Left renal cortex interstitium (tissue), 4 donors: ENCODE measurements at places on chromosomes 12 and 14. TPM values are rescaled to one million over a fixed set of nuclear protein-coding genes. Genes with fewer than 3 reads are reported as not detected.

MIP gene
- polyA plus RNA-seq = 0.38 TPM

DNA sequence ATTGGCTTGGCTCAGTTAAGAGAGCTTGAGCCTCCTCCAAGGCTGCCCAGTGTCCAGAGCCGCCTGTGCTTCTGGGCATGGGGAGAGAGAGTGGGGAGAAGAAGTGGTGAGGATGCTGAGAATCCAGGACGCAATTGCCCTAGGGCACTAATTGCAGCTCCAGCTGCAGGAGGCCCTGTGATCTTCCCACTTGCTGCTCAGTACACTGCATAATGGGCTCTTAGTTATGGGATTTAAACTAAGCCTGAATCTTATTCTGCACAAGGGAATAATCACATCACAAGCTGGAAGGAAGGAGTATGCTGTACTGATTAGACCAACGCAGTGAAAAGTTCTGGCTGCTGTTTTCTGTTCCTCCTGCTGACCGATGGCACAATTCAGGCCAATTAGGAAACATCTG lies 101.0 kb upstream of the PRMT8 start:
- DNase-seq = no peak

DICER1 gene
- polyA plus RNA-seq = 43.5 TPM

- DNase-seq = no peak
Measured at GRCh38 chr12:75634244-75635222, 123.1 kb upstream of the KRR1 start.

DNA sequence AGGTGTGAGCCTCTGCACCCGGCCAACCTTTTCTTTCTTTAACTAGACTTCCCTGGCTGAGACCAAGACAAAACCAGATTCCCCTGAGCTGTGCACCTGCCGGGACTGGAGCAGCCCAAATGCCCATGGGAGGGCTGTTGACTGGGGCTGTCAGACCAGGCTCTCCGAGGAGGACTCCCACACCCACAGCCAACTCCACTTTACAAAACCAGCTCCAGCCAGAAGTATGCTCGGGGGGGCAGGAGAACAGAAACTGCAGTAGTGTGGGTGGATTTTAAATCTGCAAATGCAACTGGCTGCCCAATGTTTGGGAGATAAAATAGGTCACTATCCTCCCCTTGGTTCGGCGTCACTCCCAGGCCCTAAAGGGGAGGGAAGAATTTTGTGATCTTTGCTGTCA lies 78.5 kb downstream of the VCPKMT start:
- DNase-seq = no peak

DRAM1 gene
- polyA plus RNA-seq = 18.6 TPM

DNA sequence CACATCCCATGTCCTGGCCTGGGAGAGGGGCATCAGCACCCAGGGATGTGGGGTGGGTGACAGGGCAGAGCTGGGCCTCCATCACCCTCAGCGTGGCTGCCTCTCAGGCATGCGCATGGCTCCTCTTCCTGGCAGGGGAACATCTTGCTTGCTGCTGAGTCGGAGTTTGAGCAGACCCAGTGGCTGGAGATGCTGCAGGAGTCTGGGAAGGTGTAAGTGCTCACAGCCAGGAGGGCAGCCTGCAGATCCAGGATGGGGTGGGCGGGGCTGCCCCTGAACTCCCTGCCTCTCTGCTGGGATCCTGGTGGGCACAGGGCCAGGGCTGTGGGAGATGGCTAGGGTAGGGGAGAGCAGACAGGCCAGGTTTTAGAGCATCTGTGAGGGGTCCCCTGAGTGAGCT lies 16.2 kb downstream of the PLEKHD1 start:
- DNase-seq = no peak

DNA sequence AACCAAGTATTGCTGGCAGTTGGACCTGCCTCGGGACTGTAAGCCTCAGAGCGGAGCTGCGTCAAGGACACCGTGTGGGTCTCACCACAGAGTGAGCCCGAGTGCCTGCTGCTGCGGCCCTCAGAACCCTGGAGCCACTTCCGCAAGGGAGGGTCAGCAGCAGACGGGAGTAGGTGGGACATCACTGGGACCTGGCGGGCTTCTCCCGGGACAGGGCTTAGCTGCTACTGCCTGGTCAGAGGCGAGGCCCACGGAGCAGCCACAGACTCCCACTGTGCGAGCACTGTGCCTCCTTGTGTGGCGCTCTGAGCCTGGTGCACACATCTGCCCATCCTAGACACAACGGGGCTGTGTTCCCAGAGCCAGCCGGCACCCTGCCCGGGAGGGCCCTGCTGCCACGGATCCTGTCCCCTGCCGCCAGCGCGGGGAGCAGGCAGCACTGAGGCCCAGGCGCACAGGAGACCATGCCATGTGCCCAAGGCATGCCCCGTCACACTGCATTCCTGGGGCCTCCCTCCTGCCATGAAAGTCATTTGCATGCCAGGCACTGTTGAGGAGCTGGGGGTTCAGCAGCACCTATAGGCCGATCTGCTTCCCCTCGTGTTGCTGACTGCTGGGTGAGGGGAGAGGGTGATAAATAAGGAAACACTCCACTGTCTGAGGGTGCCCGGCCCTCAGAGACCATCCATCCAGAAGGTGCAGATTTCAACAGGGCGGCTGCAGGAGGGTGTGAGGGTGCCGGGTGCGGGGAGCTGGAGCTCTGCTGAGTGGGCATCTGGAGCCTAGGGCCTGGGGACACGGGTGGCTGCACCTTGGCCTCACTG lies 10.0 kb downstream of the HIP1R start:
- no peak for DNase-seq

PWP1 gene
- polyA plus RNA-seq = 51.9 TPM

- DNase-seq = no peak
Measured at GRCh38 chr14:83071888-83072501, 1538.3 kb upstream of the SEL1L start.

GRCh38 chr14:49875640-49876198 lies 17.2 kb upstream of the ARF6 start:
- DNase-seq = no peak

DNA sequence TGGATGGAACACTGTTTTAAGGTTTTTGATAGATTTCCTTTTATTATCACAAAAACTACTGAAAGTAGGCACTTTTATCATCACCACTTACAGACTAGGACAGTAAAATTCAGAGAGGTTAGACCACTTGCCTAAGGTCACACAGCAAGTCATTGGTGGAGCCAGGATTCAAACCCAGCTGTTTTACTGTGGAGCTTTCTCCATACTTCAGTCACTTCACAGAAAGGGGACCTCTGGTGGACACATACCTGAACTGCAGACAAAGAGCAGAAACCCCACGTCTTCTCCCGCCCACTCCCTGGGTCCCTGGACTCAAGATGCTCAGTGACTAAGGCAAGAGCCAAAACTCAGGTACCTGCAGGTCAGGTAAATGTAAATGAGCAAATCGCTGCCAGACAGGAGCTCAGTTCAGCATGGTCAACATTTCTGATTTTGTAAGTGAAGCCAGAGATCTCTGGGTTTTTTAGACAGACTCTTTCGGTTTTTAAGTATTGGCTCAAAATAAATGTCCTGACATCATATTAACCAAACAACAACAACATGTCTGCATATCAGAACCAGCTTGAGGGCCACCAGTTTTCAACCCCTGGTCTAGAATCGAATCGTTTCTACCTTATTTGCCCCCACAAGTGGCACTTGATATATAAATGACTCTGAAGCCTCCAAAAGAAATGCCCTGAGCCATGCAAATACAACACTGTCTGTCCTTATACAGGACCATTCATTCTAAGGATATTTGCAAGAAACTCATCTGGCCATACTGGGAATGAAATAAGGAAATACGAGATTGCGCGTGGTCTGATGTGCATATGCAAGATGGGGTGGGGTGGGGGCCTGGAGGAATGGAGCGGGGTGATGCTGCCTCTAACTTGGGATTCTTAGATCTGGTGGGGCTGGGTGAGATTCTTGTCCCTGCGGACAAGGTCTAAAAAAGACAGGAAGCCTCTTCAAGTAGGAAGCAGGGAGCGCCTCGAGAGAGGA lies 110.9 kb downstream of the KSR2 start:
- DNase-seq = no peak

PROX2 gene
- polyA plus RNA-seq = 2.7 TPM

GRCh38 chr12:22453511-22453910 lies 90.8 kb downstream of the C2CD5 start:
- DNase-seq = no peak
